ENCODE measurements at places on chromosomes 4 and X.

DNA sequence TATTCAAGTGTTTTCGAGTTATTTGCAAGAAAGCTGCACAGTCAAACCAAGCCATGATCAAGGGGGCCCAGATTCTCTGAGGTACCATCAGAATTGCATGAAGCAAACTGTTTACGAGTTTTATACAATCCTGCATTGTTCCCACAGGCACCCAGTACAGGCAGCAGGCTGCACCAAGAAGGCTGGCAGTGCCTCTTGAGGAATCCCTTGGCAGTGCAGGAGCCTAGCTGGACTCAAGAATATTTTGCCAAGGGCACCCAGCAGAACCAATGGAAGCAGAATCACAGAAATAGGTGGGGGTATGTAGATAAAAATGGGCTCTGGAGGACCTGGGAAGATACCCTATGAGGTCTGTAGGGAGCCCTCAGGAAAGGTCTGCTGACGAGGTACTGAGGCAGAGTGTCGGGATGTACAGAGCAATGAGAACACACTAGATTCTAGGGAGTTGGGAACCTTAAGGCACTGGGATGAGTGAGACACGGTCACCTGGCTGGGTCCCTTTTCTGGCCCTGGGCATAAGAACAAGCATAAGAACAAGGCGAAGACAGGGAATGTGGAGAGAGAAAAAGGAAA, 2.5 kb upstream of the PLP1 start:
- DNase-seq: peak; percentile 2

- no peak for DNase-seq
These were observed 762.0 kb downstream of the CCSER1 start for GRCh38 chr4:90889171-90889570.

DNA sequence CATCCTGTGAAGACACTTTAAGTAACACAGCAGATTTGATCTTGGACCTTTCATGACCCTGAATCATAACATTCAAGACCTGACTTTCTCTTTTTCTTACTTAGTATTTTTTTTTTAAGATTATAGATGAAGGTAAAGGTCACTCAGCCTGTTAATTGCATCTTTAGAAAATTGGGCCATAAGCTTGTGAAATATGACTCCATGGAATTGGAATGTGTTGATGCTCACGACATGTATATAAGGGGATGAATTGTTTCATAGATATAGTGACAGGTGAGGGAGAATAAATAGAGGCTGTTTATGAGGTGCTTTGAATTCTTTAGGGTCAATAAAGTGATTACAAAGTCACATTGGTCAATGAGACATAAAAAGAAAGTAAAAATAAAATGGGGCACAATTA, 27.7 kb upstream of the HS3ST1 start:
- no peak for DNase-seq

GRCh38 chrX:154056770-154057241, 37.1 kb upstream of the IRAK1 start:
- no peak for DNase-seq

- no peak for DNase-seq
These were observed 3.4 kb upstream of the PCDH7 start for GRCh38 chr4:30716681-30717207.

GRCh38 chrX:150429594-150429993, 66.5 kb downstream of the MAMLD1 start:
- no peak for DNase-seq

DNA sequence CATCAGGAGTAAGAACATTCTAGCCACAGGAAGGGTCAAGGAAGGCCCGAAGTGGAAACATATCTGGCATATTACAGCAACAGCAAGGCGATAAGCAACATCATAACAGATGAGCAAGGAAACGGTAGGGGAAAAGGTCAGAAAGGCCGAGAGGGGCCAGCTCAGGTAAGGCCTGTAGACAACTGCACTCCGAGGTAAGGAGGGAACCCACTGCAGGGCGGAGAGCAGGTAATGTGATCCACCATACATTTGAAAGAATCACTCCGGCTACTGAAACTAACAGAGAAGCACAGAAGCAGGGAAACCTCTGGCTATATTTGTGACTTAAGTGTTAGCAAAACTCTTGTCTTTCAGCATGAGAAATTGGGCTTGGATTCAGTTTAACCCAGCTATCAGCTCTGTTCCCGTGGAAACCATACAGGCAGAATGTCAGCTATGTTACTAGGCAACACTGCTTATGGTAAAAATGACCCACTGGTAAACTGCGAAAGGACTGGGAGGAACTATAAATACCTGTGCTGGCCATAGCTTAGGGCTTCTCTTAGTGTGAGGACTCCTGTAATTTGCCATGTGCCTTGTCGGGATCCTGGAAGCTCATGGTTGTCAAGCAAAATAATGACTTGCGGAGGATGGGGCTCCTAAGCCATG, 31.0 kb downstream of the FRYL start:
- DNase-seq: no peak

GRCh38 chr4:104758574-104758973, 263.9 kb upstream of the CXXC4 start:
- DNase-seq: no peak

DNA sequence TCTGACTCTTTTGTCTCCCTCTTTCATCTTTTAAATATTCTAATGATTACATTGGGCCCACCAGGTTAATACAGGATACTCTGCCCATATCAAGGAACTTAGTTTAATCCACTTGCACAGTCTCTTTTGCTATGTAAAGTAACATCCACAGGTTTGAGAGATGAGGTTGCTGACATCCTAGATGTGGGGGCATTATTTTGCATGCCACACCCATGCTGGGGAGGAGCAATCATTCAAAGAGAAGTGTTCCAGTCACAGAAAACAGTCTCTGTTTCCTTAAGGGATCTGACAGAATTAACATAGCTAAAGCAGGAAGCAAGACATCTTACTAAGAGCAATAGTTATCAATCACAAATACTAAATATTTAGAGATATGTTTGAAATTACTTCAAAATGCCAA, 11.5 kb upstream of the TRAM1L1 start:
- no peak for DNase-seq

DNA sequence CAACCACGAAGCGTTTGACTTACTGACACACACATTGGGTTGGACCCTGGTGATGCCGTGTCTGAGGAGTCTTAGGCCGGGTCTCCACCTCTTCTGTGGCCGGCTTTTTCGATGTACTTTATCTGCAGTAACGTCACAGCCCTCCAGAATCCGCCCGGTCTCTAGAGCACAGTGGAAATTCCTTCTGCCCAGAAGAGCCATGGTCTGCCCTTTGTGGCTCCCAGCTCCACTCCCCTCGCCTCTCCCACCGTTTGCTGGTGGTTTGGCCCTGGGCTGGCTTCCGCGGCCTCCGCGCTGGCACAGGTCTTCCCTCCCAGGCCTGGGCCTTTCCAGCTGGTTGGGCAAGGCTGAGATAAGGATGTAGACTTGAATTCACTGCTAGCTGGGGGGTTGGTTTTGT, 4.3 kb downstream of the MAEA start:
- no peak for DNase-seq

DNA sequence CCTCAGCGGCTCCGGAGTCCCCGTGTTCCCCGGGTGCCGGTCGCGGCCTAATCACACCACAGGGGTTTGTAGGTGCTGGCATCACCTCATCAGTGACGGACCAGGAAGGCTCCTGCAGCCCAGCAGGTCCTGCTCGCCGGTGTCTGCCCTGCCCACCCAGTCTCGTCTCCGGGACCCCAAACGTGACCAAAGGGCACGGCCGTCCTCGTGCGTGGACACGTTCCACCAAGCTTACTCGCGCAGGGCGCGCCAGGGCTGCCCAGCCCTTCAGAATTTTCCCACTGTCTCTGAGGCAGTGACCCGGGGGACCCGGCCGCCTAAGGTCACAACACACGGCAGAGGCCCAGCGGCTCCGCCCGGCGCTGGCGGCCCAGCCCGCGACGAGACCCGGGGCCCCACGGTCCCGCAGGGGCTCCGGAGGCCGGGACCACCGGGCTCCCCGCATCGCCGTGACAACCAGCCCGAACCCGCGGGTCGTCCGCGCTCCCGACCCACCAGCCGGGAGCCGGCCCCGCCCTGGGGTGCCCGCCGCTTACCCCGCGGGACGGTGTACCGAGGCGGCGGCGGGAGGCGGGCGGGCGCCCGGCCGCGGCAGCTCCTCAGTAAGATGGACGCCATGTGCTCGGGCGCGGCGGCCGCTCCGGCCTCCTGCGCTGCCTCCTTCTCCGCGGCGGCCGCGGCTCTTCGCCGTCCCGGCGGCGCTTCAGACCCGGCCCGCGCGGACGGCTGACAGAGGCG, 454 bp downstream of the LETM1 start:
- no peak for DNase-seq

DNA sequence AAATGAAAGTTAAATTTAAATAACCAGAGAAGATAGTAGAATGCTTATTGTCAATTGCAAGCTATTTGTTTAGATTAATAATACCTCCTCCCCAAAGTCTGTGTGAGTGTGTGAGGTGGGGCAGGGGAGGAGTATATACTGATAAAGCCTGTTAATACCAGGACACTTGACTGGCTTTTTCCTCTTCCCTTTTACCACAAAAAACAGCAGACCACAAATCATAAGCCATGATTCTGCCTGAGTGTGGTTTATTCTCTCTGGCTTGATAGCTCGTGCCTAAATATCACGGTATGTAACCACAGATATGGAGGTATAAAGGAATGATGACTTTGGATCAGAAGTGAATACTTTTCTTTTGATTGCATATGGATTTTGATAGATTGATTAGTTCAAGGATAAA, 21.9 kb upstream of the SCRG1 start:
- no peak for DNase-seq

DNA sequence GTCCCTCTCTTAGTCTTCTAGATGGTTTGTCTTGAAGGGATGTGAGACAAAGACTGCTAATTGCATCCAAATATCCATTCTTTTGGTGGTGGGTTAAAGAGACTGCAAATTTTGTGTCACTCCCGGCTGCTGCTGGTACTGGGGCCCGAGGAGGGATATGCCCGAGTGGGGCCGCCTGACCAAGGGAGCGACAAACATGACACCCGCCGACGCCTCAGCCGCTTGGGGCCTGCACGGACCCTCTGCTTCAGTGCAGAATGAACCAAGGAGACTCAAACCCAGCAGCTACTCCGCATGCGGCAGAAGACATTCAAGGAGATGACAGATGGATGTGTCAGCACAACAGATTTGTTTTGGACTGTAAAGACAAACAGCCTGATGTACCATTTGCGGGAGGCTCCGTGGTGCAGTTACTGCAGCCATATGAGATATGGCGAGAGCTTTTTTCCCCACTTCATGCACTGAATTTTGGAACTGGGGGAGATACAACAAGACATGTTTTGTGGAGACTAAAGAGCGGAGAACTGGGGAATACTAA, 13.6 kb upstream of the ARX start:
- DNase-seq: no peak

- DNase-seq: no peak
These were observed 197.7 kb downstream of the INPP4B start for GRCh38 chr4:142648378-142648777.

DNA sequence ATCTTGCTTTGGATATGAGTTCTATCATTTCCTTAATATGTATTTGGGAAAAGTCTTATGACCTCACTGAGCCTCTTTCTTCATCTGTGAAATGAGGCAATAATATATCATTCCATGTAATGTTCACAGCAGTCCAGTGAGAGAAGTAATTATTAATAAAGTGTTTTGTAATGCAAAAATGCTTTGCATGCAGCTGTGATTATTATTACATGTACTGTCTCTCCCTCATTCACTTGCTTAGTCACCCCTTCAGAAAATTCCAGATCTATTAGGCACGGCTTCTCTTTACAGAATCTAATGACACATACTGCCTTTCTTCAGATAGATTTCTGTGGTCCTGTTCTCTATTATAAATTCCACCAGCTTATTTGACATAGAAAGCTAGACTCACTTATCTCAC, 53.5 kb upstream of the FGF13 start:
- no peak for DNase-seq

DNA sequence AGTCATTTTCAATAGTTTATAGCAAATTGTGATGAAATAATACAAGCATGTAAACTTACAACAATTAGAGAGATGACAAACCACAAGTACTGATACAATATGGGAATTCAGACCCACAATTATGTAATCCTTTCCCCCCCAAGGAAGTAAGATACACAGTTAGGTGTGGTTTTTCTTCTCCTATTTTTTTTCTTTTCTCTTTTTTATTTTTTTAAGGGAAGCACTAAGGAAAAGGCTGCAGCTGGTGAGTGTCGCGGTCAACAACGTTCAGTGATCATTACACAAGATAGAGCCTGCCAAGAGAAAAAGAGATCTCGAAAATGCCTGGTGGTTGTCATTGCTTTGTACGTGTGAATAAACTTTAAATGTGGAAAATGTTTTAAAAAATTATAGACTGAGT, 9.8 kb downstream of the NDNF start:
- no peak for DNase-seq

DNA sequence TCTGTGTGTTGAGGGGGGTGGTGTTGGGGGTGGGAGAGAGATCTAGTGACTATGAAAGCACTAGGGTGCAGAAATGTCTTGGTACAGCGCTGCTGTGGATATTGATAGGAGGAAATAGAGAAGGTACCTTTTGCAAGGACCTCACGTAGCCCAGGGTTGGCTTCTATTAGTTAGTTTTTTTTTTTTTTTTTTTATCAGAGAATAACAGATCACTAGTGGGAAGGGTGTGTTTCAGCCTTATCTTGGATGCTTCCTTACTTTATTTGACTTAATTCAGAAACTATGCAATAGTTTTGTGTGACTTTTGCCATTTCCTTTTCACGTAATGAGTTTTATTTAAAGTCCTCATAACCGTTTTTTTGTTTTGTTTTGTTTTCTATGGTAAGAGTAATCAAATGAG, 16.4 kb upstream of the PGRMC2 start:
- DNase-seq: no peak

DNA sequence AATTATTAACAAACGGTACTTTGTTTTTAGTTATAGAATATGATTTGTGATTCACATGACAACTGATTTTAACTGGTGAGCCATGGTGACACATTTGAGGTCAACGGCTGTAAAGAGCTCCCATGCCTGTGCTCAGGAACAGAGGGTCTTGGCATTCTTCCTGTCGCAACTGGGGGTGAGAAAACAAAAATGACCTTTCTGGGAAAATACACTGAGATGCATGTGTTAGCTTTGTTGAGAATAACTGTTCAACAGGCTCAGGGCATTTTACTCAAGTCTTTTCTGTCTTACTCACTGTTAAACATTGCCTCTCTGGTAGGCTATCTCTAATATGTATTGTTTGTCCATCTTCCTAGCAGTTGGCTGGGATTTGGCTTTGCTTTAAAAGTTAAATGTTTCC, 57.1 kb upstream of the HPGD start:
- DNase-seq: no peak

GRCh38 chr4:186581421-186581820, 26.1 kb upstream of the MTNR1A start:
- no peak for DNase-seq

DNA sequence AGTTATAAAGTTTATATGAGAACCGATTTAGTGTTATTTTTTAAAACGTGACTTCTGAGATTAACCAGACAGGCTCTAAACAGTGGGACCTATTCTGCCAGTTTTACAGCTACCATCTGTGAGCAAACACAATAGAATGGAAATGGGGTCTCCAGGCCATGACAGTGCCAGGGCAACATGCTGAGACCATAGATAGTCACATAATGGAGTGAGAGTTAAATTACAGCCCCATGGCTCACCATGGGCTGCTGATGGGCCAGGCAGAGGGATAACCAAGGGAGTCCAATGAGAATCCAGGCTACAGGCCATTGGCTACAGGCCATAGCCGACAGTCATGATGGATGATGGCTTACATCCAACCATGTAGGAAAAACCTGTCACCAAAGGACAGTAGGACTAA, 183.5 kb upstream of the NDP start:
- DNase-seq: no peak

GRCh38 chr4:101334963-101335572, 12.3 kb downstream of the PPP3CA start:
- DNase-seq: no peak

GRCh38 chrX:65536291-65536690, 1.7 kb upstream of the LAS1L start:
- no peak for DNase-seq

GRCh38 chr4:146342600-146343192, 128.4 kb downstream of the REELD1 start:
- DNase-seq: peak; percentile 8

All from urothelium cell line (cell line).